ENCODE measurements at places on chromosomes 5 and 9. TPM values are rescaled to one million over a fixed set of nuclear protein-coding genes. Genes with fewer than 3 reads are reported as not detected.

The GFI1B gene
- total RNA-seq = not detected

The RNF180 gene
- total RNA-seq = 13.0 TPM

- DNase-seq = no peak
These were observed 197.4 kb downstream of the WDR70 start for GRCh38 chr5:37576552-37576951.

GRCh38 chr5:161278739-161279660 lies 267.5 kb downstream of the GABRB2 start:
- no peak for DNase-seq

DNA sequence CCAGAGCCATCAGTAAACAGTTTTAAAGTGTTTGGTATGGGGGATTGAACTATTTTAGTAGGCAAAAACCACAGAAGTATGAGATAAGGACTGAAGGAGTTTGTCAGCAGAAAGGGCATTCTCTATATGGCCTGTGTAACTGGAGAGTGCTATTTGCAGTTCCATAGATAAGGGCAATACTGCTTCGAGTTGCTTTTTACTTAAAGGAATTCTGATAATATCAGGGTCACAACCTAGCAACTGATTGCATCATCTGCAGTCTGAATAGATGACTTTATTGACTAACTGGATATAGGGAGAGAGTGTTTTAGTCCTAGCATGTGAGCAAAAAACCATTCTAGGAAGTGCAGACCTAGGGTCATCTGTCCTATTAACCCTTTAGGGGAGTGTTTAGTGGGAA lies 645.2 kb upstream of the PTPRD start:
- no peak for DNase-seq

GRCh38 chr9:16484180-16484579 lies 386.3 kb downstream of the BNC2 start:
- no peak for DNase-seq

The FAM78A gene
- total RNA-seq = 6.3 TPM

The WNT8A gene
- total RNA-seq = not detected

The CCL27 gene
- total RNA-seq = not detected

The ANKRD18B gene
- total RNA-seq = not detected

The NINJ1 gene
- total RNA-seq = 58.8 TPM

- no peak for DNase-seq
These were observed 933 bp downstream of the NEK6 start for GRCh38 chr9:124258607-124259157.

DNA sequence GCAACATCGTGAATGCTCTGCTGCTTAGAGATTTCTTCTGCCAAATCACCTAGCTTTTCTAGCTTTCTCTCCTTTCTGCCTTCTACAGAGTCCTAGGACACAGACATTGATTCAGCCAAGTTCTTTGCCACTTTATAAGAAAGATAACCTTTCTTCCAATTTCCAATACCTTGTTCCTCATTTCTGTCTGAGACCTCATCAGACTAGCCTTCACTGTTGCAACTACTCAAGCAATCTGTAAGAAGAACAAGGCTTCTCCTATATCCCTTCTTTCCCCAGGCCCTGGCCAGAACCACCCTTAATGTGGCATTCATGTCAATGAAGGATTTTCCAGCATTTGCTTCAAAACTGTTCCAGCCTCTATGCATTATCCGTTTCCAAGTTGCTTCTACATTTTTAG lies 24.3 kb downstream of the FBXO10 start:
- DNase-seq = no peak

DNA sequence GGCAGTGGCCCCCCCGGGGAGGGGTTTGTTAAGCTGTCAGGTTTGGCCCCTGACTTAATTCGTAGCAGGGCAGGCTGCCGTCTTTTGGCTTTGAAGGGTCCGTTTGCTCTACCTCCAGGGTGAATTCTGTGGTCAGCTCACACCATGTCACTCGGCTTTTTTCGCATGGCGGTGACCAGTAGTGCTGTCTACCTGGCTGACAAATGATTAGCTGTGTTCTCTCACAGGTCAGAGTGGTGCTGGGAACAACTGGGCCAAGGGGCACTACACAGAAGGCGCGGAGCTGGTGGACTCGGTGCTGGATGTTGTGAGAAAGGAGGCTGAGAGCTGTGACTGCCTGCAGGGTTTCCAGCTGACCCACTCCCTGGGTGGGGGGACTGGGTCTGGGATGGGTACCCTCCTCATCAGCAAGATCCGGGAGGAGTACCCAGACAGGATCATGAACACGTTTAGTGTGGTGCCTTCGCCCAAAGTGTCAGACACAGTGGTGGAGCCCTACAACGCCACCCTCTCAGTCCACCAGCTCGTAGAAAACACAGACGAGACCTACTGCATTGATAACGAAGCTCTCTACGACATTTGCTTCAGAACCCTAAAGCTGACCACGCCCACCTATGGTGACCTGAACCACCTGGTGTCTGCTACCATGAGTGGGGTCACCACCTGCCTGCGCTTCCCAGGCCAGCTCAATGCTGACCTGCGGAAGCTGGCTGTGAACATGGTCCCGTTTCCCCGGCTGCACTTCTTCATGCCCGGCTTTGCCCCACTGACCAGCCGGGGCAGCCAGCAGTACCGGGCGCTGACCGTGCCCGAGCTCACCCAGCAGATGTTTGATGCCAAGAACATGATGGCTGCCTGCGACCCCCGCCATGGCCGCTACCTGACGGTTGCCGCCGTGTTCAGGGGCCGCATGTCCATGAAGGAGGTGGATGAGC lies 1.4 kb downstream of the TUBB4B start:
- no peak for DNase-seq

GRCh38 chr9:81782313-81782995 lies 93.1 kb upstream of the TLE1 start:
- DNase-seq = no peak

The SHB gene
- 19.3 TPM for total RNA-seq

GRCh38 chr9:127011772-127012171 lies 97.2 kb downstream of the RALGPS1 start:
- DNase-seq = no peak

DNA sequence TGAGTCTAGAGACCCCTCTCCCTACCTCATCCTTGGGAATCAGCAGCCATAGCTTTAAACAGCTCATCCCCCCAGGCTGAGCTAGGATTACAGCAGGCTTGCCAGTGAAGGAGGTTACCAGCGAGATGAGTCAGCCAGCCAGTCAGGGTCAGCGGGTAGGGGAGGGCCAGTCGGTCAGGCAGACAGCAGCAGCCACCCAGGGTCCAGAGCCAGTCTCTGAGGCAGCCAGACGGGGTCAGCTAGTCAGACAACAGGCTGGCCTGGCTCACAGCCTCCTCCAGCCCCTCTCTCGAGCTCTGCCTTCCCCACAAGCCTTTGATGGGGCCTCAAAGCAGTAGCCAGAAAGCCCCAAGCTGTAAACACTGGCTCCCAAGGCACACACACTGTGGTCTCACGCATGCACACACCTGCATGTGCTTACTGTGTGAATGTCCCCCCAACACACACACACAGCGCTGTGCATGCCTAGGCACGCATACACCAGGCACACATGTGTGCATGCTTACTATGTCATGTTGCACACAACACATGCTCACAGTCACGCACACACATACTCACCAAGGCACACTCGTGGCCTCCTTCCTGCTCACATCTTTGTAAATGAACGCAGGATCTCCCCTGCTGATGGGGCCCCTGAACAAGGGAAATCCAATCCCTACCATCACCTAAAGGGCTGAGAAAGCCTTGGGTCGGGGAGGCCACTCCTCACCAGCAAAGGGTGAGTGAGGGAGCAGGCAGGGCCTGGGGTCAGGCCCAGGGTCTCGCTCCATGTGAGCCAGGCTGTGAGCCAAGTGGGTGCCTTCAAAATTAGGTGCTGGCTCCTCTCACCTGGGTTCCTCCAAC lies 28.2 kb upstream of the CPLX2 start:
- no peak for DNase-seq

- no peak for DNase-seq
These were observed 569.9 kb downstream of the RAB3C start for GRCh38 chr5:59152701-59153245.

DNA sequence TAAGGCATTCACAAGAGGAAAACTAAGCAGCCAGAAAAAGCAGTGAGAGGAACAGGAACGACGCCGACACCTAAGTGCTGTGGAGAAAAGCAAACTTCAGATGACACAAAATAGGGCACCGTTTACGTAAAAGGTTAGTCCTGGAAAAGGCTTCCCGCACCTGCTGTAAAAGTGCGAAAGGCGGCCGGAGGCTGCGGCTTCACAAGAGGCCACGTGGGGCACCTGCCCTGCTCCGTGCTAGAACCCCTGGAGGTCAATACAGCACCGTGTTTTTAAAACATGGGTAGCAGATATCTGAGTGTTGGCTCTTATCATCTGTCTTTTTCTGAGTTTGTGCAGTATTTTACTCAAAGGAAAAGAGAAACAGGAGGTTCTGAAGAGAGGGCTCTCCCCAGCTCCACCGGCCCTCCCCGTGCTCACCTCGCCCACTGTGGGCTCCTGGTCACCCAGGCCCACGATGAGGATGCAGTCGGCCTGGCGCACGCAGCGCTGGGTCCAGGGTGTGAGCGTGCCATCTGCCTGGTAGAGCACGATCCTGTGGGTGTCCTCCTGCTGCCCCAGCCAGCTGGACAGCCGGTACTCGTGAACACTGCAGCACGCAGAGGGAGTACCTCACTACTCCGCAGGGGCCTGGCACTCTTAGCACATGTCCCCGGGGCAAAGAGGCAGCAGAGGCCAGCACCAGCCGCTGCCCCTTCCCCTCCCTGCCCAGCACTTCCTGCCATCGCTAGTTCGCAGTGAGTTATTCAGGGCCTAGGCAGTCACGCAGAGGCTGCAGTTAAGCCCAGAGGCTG lies 21.0 kb upstream of the NSMF start:
- DNase-seq = no peak

The MARCOL gene
- total RNA-seq = not detected

DNA sequence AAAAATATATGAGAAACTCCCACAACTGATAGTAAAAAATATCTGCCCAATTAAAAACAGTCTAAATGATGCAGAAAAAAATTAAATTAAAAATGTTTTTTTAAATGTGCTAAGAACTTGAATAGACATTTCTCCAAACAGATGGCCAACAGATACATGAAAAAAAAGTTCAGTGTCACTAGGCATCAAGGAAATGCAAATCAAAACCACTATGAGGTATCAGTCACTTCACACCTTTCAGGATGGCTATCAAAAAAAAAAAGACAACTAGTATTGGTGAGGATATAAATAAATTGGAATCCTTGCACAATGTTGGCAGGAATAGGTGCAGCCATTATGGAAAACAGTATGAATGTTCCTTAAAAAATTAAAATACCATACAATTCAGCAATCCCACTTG lies 16.6 kb downstream of the ZNF131 start:
- DNase-seq = no peak

The FOXD4L3 gene
- total RNA-seq = not detected

- peak; percentile 76 for DNase-seq
These were observed 11.7 kb upstream of the FCN2 start for GRCh38 chr9:134868751-134869553.

The IGFBPL1 gene
- not detected for total RNA-seq

DNA sequence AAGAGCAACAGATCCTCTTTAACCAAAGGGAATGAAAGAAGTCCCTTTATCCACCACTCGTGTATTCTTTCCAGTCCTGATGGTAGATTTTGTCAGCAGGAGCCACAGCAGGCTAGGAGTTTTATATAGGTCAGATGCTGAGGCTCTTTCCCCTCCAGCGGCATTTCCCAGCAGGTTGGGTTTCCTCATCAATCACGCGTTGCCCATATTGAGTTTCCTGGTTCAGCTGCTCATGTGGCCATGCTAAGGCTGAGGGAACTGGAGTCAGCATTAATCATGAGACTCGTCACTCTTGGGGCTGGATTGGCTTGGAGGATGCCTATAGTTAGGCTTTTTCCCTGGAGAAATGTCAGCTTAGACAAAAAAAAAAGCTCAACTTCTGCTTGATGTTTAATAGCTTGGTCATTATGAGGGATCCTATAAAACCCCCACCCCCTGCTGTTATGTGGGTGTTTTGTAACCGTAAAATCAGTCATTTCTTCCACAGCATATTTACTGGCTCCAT lies 193.4 kb upstream of the GAS1 start:
- DNase-seq = no peak

The ADAMTSL2 gene
- total RNA-seq = 2.5 TPM

- no peak for DNase-seq
These were observed 143.9 kb downstream of the GOLPH3 start for GRCh38 chr5:32030222-32030621.
